Skeletal muscle cell (primary cell): ENCODE measurements at places on chromosomes 7 and 10.

DNA sequence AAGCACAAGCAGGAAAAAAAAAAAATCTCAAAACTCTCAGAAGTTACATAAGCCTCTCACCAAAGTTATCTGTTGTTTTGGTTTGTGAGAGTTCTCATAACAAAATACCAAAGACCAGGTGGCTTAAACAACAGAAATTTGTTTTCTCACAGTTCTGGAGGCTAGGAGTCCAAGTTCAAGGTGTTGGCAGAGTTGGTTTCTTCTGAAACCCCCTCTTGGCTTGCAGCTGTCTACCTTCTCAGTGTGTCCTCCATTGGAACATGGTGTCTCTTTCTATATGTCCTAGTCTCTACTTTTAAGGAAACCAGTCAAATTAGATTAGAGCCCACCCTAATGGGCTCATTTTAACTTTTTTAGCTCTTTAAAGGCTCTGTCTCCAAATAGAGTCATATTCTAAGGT is 44.9 kb downstream of the TNKS2 start:
- no peak for DNase-seq

- DNase-seq = no peak
Measured at GRCh38 chr7:146067880-146068279, 48.7 kb upstream of the CNTNAP2 start.

DNA sequence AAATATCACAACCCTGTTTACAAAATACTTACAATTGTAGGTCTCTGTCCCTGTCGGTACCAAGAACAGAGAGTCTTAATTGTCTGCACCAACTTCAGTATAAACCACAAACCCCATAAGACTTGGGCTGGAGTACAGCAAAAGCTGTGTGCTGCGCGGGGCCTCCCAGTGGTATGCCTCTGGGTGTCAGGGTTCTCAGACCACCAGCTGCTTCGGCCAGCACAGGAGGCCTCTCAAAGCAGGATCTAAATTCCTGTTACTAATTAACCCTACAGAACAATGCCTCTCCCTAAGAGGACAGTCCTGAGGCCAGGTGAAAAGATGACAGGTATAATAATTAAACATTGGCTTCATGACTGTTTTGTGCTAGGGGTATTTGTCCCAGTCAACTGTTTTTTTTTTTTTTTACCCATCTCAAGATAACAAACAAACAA is 957 bp upstream of the SVIL start:
- DNase-seq = no peak

DNA sequence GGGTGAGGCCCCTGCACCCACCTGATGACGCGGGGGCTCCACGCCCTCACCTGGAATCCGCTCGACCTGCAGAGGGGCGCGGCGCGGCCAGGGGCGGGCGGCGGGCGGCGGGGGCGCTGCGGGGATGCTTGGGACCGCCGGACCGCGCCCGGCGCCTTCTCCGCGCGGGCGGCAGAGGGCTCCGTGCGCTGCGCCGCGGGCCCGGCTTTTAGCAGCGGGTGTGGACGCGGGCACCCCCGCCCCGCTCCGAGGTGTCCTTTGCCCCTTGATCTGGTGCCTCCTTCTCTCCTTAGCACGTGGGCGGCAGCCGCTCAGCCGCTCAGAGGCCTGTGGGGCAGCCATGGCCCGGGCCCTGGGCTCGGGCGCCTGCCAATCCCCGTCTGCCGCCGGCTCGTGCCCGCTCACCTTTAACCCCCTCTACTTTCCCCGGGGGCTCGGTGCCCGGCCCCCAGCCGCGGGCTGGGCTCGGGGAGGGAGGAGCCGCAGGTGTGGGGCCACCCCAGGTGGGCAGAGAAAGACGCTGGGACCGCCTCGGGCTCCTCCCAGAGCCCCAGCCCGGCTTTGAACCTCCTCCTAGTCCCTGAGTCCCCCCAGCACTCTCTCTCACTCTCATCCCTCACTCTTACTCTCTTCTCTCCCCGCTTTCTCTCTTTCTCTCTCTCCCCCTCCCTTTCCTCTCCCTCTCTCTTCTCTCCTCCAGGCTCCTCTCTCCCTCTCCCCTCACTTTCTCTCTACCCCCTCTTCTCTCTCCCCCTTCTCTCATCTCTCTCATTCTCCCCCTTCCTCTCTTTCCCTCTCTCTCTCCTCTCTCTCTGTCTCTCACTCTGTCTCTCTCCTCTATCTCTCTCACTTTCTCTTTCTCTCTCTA is 19.7 kb upstream of the VPS37D start:
- no peak for DNase-seq

GRCh38 chr7:41107938-41108448 is 594.9 kb downstream of the INHBA start:
- DNase-seq = peak; percentile 65

GRCh38 chr7:141312828-141313521 is 238.2 kb upstream of the AGK start:
- no peak for DNase-seq

- no peak for DNase-seq
Measured at GRCh38 chr10:114100848-114101741, 57.4 kb downstream of the ADRB1 start.

DNA sequence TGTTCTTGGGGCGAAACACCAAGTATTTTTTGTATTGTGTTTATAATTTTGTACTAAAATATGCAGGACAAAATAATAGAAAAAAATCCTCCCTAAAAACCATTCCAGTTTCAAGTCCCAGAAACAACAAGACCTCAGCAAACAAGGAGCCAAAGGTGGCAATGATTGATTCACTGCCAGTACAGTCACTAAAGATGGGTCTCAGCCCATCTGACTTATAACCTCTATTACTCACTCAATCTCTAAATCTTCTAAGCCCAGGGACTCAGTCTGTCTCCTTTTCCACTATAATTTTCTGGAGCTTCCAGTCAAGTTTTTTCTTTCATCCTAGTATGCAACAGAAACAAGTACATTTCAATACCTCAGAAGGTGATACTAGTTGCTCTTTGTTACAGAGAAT is 33.3 kb downstream of the SNX13 start:
- no peak for DNase-seq

- no peak for DNase-seq
Measured at GRCh38 chr7:12508554-12508953, 62.0 kb upstream of the SCIN start.

GRCh38 chr10:117239051-117239450 is 1.9 kb upstream of the SLC18A2 start:
- DNase-seq = no peak

DNA sequence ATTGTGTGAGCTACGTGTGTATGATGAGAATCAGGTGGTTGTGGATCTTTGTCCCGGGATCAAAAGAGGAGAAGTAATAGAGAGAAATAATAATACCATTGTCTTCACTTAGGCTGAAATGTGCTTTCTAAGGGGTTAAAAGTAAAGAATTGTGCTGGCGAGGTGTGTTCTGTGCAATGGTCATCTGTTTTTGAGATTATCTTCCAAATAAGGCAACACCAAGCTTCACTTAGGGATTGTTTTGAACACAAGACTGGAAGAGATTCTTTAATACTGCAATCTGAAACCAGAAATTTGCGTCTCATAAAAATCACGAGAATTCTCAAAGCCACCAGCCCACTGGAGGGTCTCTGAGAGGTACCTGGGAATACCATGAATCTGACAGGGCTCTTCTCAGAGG is 84.2 kb downstream of the ARID5B start:
- DNase-seq = no peak

DNA sequence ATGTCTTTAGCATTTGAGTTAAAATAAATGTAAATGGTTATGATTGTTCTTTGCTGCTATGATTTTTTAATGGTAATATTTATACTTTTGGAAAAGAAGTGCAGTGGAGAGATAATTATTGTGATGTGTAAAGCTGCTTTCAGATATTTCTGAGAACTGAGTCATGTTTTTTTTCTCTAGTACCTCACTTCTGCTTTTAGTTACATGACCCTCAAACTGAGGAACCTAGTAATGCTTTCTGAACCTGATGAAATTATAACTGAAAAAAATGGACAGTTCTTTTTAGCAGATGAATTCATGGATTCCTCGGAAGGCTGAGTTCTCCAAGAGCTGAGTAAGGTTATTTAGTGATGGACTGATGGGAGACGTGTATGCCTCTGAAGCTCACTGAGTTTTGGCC is 167.8 kb downstream of the CDCA7L start:
- DNase-seq = no peak

DNA sequence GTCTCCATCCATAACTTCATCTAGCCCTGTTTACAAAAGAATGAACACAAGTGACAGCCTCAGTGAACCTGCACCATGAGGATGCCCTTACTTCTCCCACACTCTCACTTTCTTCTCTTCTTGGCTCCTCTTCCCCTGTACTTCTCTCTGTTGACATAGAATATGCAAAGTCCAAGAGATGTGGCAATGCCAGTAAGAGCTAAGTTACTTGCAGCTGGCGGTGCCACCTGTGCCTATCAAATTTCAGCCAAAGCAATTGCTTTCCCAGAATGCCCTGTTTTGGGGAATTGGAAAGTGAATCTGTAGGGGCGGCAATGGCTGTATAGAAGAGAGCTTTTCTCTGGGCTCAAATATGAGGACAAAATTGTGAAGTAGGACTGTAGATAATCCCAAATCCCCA is 557.8 kb downstream of the AUTS2 start:
- DNase-seq = no peak

- peak; percentile 36 for DNase-seq
Measured at GRCh38 chr10:49080071-49080470, 35.3 kb downstream of the VSTM4 start.

DNA sequence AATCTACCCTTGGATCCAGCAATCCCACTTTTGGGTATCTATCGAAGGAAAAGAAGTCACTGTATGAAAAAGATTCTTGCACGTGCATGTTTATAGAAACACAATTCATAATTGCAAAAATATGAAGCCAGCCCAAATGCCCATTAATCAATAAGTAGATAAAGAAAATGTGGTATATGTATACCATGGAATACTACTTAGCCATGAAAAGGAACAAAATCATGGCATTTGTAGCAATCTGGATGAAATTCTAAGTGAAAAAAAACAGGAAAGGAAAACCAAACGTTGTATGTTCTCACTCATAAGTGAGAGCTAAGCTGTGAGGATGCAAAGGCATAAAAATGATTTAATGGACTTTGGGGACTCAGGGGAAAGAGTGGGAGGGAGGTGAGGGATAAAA is 18.2 kb upstream of the CASD1 start:
- DNase-seq = no peak

GRCh38 chr7:7550663-7551062 is 15.0 kb upstream of the COL28A1 start:
- no peak for DNase-seq

DNA sequence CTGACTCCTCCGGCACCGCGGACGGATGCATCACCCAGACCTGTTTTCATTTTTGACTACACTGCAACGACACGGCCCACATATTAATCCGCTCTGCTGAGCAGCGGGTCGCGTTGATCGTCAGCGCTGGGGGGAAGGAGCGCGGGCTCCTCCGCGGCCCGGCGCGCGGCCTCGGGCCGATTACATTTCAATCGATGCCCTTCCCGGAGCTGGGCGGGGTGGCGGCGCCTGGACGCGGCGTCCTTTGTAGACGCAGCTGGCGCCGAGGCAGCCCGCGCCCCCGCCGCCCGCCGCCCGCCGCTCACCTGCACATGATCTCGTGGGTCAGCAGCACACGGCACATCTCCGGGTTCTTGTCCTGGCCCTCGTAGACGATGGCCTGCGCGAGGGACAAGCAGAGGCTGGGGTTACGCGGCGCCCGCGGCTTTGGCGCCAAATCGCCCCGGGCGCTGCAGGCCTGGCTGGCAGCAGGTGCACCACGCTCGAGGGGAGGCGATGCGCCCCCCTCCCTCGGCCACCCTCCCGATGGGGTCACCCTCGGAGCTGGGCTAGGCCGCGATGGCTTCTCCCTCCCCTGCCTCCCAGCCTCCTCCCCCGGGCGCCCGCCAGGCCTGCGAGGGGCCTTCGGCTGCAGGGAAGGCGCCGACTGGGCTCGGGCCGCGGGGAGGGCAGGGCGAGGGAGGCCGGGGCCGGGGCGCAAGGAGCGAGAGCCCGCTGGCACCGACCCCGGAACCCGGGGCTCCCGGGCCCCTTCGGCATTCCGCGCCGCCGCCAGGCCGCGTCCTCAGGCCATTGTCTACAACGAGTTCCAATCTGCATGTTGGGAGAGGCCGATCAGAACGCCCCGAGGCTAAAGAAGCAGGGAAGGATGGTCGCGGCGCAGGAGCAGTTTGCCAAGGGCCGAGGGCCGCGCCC is 5.2 kb downstream of the EBF3 start:
- DNase-seq = no peak

DNA sequence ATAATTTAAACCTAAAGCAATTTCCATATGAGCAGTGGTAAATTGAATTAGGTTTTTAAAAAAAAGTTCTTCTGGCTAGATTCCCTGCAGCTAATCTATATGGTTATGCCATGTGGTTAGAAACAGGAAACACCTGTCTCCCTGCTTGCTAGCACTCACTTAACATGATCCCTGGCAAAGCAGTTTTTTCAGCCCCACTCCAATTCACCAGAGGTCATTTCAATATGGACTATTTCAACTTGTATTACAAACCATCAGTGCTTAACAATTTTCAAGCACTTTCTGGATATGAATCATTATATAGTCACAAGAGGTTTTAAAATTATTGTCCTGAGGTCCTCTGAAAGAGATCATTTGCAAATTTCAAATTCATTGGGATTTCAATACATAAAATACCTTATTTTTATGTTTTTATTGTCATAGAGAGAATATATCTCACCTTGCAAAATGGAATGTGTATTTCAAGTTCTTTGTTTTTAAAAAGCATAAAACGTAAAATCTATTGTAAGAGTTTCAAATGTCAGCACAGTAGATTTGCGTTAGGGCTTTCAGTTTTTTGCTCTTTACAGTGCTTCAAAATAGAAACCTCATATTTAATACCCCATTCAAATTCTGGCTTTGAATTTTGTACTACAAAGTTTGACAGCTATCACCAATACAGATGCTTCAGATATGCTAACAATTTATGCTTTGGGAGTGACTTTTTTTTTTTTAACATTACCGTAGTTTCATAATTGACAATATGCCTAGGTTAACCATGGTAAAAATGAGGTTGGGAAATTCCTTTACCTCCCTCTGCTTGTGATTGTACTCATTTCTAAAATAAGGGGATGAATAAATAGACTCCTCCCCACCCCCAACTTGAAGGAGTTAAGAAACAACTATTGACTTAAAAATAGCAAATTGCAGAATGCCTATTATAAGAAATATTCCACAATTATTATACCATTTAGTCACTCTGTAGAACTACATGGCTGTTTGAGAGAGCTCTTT is 117.5 kb upstream of the HGF start:
- no peak for DNase-seq

- DNase-seq = no peak
Measured at GRCh38 chr7:155701972-155702544, 57.6 kb downstream of the RBM33 start.

- no peak for DNase-seq
Measured at GRCh38 chr7:130695840-130696239, 9.5 kb upstream of the TSGA13 start.

GRCh38 chr7:22909917-22910316 is 87.3 kb upstream of the TOMM7 start:
- DNase-seq = no peak

GRCh38 chr7:146262527-146262926 is 145.9 kb downstream of the CNTNAP2 start:
- no peak for DNase-seq
